ENCODE measurements at places on chromosomes 3 and 15. TPM values are rescaled to one million over a fixed set of nuclear protein-coding genes. Genes with fewer than 3 reads are reported as not detected.

GRIP2 gene
- not detected for total RNA-seq

ST3GAL6 gene
- total RNA-seq = 2.1 TPM

TMC3 gene
- not detected for total RNA-seq

MGA gene
- total RNA-seq = 43.1 TPM

PEX11A gene
- 4.0 TPM for total RNA-seq

GOLGA6B gene
- not detected for total RNA-seq

SCG3 gene
- 0.14 TPM for total RNA-seq

MINDY2 gene
- 25.7 TPM for total RNA-seq

DNA sequence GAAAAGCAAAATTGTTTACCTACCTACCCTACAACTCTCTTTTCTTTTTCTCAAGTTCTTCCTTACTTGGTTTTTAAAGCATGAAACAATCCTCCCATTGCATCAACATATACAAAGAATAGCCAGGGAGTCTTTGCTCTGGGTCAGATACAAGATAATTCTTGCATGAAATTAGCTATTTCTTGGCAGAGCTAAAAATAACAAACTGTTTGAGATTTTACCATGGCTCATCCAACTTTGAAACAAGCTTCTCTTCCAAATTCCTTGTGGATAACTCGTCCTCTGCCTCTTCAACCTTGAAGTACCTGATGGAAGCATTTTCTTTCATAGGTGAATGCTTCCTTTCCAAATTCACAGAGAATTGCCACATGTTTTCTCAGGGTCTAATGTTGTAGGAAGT is 9.2 kb upstream of the CBLB start:
- DNase-seq = peak; percentile 29

GRCh38 chr3:69716119-69716518 is 23.1 kb upstream of the MITF start:
- no peak for DNase-seq

DNA sequence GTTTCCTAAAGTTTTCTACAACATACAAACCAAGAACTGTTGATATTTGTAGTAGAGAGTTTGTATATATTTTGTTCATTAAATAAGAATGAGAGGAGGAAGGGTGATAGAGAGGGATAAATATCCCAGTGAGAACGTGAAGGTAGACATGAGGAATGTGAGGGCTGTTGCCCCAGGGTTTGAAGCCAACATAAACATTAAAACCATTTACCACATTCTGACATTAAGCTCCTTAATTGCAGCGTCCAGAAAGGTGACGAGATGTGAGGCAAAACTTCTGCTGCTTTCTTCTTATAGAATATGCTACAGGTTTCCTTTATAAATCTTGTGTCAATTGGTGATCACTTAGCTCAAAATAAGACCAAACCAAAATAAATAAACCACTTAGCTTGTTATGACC is 267.8 kb upstream of the CNTN4 start:
- DNase-seq = no peak

DNA sequence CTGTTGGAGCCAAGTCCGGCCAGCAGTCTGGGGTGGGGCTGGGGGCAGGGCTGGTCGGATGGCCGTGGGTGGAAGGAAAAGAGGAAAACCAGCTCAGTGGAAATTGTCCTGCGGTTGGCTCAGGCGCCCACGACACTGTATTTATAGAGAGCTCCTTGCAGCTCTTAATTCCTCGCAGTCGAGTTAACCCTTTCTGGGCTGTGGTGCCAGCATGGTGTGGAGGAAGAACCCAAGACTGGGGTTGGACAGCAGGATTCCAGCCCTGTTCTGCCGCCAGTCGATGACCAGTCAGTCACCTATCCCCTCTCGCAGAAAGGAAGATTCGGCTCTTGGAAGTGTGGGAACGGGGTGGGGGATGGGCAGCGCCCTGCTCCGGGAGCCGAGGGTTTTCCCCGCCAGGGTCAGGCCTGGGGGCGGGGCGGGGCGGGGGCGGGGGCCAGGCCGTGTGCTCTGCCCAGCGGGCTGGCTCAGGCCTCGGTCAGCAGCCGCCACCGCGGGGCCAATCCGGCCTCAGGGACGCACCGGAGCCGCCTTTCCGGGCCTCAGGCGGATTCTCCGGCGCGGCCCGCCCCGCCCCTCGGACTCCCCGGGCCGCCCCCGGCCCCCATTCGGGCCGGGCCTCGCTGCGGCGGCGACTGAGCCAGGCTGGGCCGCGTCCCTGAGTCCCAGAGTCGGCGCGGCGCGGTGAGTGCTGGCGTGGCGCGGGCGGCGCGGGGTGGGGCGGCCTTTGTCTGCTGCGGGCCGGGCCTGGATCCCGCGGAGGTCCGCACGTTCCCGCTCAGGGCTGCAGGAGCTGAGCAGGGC is at the start of gene CD276:
TSS of gene CD276 (plus strand) at position 607 of the 804 bp plus-strand sequence. CDS start 15,257 bp downstream, outside the sequence.
- DNase-seq = peak; percentile 21

GRCh38 chr3:16084887-16085286 is 89.6 kb upstream of the GALNT15 start:
- DNase-seq = no peak

- DNase-seq = no peak
Measured at GRCh38 chr15:82852941-82853561, 43.6 kb downstream of the WHAMM start.

GRCh38 chr3:141863491-141863890 is 13.0 kb upstream of the ATP1B3 start:
- DNase-seq = no peak

DNA sequence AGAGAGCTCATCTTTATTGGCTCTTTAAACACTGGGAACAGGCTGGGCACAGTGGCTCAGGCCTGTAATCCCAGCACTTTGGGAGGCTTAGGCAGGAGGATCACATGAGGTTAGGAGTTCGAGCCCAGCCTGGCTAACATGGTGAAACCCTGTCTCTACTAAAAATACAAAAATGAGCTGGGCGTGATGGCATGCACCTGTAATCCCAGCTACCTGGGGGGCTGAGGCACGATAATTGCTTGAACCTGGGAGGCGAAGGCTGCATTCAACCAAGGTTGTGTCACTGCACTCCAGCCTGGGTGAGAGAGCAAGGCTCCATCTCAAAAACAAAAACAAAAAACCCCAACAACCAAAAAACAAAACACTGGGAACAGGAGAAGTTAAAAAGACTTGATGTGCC is 72.1 kb downstream of the CHAC1 start:
- no peak for DNase-seq

GRCh38 chr3:182104881-182105280 is 393.2 kb downstream of the SOX2 start:
- DNase-seq = no peak

DNA sequence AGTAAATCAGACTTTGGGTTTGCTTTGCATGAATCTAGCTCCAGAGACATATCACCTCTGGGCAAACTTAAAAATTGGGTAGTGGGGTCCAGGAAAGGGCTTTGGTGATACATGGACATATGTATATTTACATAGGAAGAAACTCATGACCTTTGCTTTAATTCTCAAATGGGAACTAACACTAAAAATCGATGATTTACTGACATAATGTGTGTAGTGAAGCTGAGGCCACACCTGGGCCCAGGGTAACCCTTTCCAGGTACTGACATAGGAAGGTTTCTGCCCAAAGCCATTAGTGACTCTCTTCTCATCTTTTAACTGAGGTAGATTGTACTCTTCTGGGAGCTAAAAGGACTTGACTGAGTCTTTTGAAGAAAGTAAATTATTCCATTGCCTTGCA is 411.2 kb upstream of the TBL1XR1 start:
- no peak for DNase-seq

- DNase-seq = no peak
Measured at GRCh38 chr3:4309491-4310128, 6.4 kb downstream of the SETMAR start.

- DNase-seq = no peak
Measured at GRCh38 chr3:148081926-148082325, 615.8 kb upstream of the AGTR1 start.

- DNase-seq = no peak
Measured at GRCh38 chr3:114307832-114308231, 14.0 kb downstream of the TIGIT start.

GRCh38 chr3:57066471-57066870 is 6.0 kb downstream of the SPATA12 start:
- DNase-seq = no peak

DNA sequence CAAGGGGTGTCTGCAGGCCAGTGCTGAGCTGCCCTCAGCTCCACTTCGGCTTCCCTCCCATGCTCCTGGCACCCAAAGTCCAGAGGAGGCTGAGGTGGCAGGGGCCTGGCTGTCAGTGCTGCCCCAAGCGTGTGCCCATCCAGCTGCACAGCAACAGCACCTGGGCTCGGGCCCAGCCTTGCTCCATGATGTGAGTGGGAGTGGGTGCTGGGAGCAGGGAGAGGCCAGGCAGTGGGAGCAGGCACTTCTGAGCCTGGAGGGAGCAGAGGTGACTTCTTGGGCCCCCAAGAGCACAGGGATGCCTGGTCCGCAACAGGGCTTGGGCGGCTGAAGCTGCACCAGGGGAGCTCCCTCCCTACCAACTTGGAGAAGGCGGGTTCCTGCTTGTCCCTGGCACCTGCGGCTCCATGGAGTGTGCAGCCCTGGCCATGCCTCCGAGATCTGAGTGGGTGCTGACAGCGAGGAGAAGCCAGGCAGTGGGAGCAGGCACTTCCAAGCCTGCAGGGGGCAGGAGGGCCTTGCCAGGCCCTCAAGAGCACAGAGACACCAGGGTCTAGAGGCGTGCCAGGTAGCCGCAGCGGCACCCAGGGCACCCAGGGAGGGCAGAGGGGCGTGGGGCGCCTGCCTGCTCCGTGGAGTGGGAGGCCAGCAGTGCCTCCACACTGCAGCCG is 366.7 kb upstream of the SGO1 start:
- no peak for DNase-seq

DNA sequence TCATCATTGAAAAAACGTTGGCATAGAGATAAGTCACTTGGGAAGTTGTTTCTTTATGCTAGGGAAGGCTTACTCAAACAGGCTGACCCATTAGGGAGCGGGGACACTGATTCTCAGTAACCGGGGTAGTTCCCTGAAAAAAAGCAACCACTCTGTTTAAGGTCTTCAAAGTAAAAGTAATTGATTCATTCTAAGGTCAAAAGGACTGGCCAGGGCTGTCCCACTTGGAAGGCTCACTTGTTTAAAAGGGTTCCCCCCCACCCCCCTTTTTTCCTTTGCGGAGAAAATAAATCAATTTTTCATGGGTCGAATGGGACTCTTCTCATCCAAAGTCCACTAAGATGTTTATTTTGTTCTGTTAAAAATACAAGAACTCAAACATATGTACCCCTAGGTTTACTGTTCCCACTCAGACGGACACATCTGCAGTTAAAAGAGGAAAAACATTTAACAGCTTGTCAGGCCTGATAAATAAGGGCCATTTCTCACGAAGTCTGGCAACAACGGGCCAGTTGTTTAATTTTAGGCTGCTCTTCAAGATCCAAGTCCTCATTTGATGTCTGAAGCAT is 53.0 kb downstream of the ARHGEF3 start:
- DNase-seq = no peak

DNA sequence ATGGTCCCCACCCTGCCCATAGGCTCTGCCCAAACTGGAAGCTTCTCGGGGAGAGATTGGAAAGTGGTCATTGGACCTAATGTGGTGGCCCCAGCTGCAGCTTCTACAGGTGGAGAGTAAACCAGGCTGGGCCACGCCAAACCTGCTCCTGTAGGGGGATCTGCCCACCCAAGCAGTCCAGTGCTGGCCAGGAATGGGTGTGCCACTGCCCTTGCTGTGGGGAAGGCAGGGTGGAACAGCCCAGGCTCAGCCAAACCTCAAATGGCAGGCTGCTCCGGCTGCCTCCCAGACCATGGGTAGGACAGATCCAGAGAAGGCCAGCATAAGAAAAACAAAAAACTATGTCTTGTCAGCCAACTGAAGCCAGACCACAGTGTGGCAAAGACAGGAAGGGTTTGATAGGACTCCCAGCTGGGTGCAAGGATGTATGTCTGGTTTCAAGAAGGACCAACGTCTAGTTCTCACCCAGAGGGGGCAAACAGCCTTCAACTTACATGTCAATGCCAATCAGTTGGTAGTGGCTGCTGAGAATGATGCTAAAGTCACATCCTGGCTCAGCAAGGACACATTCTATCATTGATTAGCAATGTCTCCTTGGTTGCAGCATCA is 267.3 kb downstream of the UACA start:
- DNase-seq = no peak

DNA sequence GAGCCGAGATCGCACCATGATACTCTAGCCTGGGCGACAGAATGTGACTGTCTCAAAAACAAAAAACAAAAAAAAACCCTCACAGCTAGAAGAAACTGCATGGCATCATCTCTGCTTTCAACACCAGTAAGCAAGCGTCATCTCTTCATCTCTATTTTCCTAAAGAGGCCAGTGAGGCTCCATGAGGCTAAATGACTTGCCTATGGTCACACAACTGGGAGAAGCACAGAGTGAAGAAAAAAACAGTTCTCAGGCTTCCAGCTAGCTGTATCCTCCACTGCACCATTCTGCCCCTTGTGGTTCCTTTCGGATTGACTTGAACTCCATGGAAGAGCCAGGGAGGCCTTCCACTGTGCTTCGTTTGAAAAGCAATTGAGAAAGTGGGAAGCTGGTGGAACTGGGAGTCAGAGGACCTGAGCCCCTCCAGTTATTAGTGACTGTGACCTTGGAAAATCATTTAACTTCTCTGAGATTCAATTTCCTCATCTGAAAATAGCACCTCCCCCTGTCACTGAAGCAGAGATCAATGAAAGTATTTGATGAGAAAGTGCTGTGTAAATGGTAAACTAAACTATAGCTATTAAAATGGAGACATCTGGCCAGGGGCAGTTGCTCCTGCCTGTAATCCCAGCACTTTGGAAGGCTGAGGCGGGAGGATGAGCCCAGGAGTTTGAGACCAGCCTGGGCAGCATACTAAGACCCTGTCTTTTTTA is 32.1 kb upstream of the DENND4A start:
- DNase-seq = no peak

- DNase-seq = peak; percentile 70
Measured at GRCh38 chr3:25664812-25665314, at the start of gene TOP2B. Gene TOP2B, minus strand, starts transcription at chr3:25664907. Its CDS starts 610 bp downstream, at chr3:25664297.

DNA sequence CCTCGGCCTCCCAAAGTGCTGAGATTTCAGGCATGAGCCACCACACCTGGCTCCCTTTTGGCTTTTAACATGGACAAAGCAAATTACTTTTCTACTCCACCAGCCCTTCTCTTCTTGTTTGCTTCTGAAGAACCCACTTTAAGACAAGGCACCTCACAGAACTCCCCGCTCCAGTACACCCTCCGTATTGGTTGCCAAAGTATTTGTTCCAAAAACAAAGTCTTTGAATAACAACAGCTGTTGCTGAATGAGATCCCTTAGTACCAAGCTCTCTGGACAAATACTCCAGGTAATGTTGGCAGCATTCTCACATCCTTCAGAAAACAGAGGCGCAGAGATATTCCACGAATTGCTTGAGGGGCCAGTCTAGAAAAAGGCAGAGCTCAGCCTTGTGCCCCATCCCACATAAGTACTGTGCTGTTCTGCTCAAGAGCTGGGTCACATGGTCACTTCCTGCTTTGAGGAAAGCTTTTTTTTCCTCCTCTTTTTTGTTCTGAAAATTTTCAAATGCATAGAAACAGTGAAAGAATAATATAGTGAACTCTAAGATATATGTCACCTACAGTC is 7.3 kb upstream of the CHCHD6 start:
- no peak for DNase-seq

GRCh38 chr3:129248286-129248979 is 973 bp upstream of the COPG1 start:
- DNase-seq = no peak

Data from kidney epithelial cell (primary cell).